ENCODE measurements at places on chromosomes 11 and 22. TPM values are rescaled to one million over a fixed set of nuclear protein-coding genes. Genes with fewer than 3 reads are reported as not detected.

TBX10 gene
- 0.27 TPM for total RNA-seq

SAAL1 gene
- total RNA-seq = 45.7 TPM

KIRREL3 gene
- not detected for total RNA-seq

DNA sequence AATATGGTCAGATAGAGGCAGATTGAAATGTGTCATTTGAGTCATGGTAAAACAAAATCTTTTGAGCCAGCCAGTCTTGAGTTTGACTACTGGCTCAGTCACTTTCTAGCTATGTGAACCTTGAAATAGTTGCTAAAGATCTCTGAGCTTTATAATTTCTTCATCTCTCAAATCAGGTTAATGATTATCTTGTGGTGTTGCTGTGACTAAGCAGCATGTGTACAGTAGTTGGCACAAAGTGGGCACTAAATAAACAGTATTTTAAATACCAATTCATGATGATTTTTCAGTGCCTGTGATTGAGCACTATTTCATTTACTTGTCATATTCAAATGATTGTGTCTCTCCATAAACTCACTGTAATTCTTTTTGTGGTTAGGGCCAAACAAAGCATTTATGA, 70.8 kb downstream of the RAB38 start:
- DNase-seq = no peak

GRCh38 chr22:44281768-44282637, 30.7 kb downstream of the SHISAL1 start:
- DNase-seq = no peak

GRCh38 chr11:77135069-77135468, 7.0 kb downstream of the MYO7A start:
- DNase-seq = no peak

DNA sequence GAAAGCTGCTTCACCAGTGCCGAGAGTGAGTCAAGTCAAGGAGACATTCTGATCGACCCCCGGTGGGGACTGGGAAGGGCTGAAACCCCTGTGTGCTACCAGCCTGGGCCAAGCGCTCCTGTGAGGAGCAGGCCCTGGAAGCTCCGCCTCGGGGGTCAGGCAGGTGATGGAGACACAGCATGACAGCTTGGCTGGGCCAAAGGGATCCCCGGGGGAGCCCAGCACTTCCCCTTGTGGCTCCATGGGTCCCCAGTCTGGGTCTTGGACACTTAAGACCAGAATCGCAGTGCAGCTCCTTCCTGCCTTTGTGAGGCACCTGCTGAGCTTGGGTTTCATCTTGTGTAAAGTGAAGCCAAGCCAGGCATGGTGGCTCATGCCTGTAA, 89.2 kb downstream of the MORC2 start:
- DNase-seq = no peak

- DNase-seq = peak; percentile 61
These were observed 1.7 kb downstream of the C2CD2L start for GRCh38 chr11:119108857-119109221.

GRCh38 chr11:40183073-40184064, 1276.1 kb downstream of the LRRC4C start:
- no peak for DNase-seq

DNA sequence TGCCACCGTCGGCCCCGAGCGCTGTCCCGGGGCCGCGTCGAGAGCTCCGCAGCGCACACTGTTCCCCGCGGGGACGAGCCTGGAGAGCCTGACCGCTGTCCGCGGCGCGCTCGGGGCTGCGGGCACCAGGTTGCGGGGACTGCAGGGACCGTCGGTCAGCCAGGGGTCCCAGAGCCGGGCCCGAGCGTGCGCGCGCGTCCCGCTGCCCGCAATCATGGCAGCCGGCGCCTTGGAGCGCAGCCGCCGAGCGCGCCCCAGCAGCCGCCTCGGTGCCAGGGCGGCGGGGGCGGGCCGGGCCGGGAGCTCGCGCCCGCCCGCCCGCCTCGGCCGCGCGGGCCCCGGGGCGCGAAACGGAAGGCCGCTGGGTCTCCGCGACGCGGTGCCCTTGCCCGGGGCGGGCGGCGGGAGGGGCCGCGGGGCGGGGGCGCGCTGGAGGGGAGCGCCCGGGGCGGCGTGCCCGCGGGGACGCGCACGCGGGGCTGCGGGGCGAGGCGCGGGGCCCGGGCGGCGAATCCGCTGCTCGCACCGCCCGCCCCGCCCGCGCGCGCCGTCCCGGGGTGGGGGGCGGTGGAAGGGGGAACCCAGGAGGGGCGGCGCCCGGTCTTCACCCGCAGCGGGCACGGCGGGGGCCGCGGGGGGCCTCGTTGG, 79.4 kb upstream of the PPARA start:
- no peak for DNase-seq

DNA sequence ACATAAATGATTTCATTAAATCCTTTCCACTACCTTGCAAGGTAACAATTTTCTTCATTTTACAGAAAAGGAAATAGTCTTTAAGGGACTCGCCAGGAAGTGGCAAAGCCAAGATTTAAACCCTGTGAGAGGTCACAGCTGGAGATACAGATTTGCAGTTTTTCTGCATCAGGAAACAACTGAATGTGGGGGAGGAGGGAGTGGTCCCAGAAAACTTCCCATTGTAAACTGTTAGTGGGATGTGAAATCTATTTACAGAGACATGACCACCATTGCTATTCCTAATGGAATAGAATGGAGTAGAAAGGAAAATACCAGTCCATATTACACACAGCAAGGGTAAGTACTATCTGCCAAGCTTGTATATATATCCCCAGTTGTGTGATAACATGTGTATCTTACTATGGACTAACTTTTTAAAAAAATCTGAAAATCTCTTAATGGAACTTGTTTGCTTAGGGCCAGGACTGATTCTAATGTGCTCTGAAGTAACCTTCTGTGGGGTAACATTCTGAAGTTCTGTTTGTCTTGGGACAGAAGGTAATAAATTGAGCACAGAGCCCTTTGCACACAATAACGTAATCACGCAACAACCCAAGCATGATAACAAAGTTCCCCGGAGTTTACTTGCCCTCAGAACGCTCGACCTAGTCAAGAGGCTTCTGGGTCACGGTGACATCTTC, 10.9 kb upstream of the TSKU start:
- DNase-seq = peak; percentile 68

- no peak for DNase-seq
These were observed 1.6 kb upstream of the P2RY2 start for GRCh38 chr11:73216465-73216864.
